ENCODE measurements at places on chromosomes 4 and X.

- DNase-seq, result no peak
These were observed 61.1 kb downstream of the CPEB2 start for GRCh38 chr4:15063341-15063740.

DNA sequence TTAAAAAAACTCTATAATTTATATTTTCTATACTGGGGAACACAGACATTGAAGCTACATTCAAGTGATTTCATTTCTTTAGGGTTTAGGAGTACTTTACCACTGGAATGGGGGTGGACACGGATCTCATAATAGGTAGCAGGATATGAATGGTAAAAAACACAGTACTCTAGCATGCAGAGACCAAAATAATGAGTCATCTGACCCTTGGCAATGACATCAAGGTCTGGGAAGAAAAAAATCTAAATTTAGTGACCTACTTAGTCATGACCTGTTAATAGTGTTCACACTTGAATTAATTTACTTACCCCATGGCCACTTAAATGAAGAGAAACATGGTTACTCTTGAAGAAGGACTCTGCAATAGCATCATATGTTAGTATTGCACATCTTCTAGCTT lies 187.9 kb downstream of the EPHA5 start:
- no peak for DNase-seq

DNA sequence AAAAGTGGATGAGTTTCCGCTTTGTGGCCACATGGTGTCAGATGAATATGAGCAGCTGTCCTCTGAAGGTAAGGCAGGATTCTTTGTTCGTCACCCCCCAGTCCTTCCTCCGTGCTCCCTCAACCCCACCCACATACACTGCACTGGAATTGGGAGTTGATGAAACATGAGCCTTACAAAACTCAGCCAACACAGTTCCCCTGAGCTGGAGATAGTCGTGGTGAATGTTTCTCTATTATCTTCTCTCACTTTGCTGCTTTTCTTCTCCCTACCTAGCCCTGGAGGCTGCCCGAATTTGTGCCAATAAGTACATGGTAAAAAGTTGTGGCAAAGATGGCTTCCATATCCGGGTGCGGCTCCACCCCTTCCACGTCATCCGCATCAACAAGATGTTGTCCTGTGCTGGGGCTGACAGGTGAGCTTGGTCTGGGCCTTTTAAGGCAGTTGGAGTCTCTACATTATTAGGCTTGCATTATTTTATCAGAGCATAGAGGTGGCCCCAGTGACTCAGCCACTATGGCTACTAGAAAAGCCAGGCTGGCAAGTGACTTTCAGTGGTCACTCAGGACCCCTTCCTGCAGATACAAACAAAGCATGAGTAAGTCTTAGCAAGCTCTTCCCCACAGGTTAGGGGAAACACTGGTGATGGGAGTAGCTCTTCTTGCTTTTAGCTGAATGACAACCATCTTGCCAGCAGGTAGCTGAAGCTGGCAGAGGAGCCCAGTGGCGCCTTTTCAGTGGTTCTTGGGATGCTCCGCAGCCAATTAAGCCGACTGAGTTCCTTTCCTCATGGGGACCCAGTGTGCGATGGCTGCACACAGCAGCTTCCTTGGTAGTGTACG lies 1.6 kb downstream of the RPL10 start:
- no peak for DNase-seq

GRCh38 chrX:39614680-39614998 lies 483.1 kb downstream of the BCOR start:
- no peak for DNase-seq

DNA sequence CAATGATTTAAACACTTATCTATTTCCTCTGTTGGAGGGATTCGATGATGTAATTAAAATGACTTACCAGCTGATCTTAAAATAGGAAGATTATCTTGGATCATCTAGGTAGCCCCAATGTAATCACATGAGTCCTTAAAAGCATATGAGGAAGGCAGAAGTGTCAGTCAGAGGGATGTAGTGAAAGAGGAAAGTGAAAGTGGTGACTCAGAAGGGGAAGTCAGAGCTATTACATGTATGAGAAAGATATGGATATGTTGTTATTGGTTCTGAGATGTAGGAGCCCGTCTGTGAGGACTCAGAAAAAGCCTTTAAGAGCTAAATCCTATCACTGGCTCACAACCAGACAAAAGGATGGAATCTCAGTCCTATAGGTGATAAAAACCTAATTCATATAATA lies 456.4 kb downstream of the DACH2 start:
- no peak for DNase-seq

DNA sequence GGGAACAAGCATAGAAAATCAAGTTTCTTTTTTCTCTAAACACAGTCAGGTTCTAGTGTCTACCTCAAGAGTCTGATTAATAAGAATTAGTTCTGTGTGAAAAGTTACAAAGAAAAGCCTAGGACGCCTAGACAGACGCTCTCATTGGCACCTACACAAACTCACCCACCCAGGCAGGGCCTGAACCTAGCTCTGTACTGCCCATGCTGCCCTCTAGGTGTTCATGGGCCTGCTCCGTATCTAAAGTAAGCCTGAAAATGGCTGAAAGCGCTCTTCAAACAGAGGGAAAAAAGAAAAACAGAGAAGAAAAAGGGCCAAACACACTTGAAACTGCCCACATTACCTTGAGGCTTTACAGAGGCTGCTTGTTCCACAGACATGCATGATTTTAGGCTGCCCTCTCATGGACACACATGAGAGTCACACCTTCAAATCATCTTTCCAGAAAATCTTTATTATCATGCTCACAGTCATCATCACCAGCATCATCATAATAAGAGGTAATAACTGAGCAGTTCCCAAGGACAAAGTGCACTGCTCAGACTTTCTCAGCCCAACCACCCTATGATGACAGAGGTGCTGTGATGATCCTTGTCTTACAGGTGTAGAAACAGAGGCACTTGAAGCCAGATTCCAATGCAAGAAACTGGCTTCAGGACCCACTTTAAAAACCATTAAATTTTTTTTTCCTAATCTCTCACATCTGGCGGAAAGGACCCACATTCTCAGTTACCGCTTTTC lies 49.6 kb downstream of the MAP7D2 start:
- no peak for DNase-seq

DNA sequence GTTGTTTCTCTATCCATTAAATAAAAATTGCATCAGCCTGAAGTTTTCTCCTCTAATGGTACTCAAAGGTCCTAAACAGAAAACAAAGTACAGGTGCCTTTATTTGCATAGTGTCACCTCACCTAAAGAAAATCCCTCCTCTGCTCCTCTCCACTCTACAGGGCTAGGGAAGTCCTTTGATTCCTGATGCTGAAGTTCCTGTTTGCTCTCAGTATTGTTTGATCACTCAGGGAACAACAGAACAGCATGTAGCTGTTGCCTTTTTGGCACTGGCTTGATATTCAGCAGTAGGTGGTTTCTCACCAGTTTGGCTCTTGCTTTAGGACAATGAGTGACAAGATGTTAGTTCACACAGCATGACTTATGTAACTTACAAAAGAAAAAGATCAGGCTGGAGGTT lies 156.2 kb upstream of the SLC7A11 start:
- no peak for DNase-seq

- no peak for DNase-seq
These were observed 167.2 kb downstream of the KDR start for GRCh38 chr4:54958236-54958635.

- DNase-seq, result no peak
These were observed 268.3 kb downstream of the PDHA2 start for GRCh38 chr4:96108146-96108545.

GRCh38 chr4:140100771-140101170 lies 53.2 kb downstream of the MAML3 start:
- no peak for DNase-seq

DNA sequence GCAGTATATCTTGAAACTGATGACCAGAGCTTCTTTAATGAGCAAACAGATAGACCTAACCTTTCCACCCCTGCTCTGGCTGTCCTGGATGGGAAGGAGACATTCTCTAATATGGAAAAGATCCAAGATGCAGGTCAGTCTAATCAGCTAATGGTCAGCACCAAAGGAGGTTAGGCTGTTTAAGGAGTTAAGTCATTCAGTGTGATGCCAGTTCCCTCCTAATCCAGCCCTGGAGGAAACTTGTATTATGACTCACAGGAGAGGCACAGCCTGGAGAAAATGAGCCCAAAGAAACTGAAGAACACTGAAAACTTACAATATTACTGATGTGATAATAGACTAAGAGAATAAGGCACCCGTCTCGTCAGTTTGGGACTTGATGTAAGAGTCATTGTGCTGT lies 323.0 kb downstream of the HNRNPD start:
- no peak for DNase-seq

GRCh38 chrX:7586126-7586525 lies 256.8 kb upstream of the VCX start:
- DNase-seq, result no peak

- DNase-seq, result peak; percentile 14
These were observed 311.2 kb upstream of the GATB start for GRCh38 chr4:152072001-152072485.

DNA sequence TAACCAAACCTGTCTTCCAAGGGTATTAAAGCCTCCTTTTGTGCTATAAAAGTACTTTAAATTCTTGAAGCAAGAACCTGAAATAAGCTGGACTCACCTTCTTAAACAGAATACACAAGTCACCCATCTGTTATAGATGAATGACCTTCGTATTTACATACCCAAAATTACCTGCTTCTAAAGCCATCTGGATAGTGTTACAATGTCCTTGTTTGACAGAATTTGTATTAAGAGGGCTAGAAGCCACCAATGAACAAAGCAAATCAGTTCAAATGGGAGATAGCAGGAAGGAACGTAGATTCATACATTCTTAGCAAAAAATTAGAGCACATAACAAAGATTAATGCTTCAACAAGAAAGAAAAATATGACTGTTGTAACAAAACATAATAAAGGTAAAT lies 33.7 kb upstream of the CCSER1 start:
- no peak for DNase-seq

- no peak for DNase-seq
These were observed 84.0 kb upstream of the ATP6AP2 start for GRCh38 chrX:40496728-40497127.

GRCh38 chr4:3877868-3878267 lies 111.7 kb downstream of the ADRA2C start:
- no peak for DNase-seq

- no peak for DNase-seq
These were observed 103.9 kb downstream of the PPA2 start for GRCh38 chr4:105369988-105370387.

DNA sequence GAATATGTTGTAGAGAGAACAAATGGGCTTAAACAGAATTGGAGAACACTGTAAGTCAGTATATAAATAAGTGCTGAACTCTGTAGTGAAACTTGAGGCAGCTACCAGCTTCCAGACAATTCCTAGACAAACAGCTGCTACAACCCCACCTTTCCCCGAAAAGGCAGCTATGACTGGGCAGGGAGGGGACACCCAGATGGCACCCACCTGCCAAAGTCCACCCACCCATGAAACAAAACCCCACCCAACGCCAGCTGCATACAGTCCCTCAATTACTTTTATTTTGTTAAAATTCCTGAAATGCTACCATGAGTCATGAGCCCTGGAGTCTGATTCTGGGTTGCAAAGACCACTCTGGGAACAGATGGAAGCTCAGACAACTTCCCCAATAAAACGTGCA lies 24.4 kb downstream of the RELL1 start:
- no peak for DNase-seq

DNA sequence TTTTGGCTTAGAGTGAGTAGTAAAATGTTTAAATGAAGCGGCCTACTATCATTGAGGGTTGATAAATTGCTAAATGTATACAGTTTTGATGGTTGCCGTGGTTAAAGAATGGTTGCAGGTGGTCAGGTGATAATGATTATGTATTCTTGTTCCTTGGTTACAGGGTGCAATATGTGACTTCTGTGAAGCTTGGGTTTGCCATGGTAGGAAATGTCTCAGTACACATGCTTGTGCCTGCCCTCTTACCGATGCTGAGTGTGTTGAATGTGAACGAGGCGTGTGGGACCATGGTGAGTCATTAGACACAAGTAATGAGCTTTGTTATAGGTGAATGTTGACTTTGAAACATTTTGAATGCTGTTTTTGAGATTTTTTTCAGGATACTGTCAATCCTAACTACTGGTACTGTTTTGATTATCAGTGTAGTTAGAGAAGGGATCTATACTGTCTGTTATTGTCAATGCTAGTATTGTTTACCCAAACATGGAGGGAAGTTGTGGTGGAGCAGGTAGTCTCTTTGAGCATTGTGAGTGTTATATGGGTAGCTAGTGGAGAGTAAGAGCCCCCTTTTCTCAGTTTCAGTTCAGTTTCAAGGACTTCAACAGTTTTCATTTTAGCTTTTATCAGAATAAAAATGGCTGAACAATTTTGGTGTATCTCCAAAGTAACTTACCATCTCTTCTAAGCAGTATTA lies 8.9 kb downstream of the ZNF330 start:
- DNase-seq, result no peak

DNA sequence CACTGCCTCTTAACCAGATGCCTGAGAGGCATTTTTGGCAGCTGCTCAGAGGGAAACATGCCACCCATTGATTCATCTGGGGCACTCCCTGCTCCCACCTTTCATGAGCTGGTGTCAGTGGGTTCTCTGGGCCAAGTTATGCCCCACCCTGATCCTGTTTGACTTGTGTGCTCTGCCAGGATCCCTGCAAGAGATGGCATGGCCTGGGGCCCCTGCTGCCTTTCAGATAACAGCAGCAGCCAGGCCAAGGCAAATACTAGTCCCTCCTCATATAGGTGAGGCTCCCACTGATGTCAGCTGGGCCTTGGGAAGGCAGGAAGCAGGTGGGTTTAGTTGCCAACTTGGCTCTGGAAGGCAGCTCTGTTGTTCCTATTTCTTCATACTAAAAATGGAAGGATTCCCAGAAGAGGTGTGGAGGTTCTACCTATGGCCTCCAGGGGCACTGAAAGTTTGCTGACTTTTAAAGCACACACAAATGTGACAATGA lies 192.9 kb upstream of the RBPJ start:
- no peak for DNase-seq

- no peak for DNase-seq
These were observed 50.5 kb upstream of the OGT start for GRCh38 chrX:71482228-71482958.

- DNase-seq, result no peak
These were observed 424.5 kb upstream of the PCDH7 start for GRCh38 chr4:30295652-30296051.

- DNase-seq, result no peak
These were observed 39.4 kb downstream of the PDE5A start for GRCh38 chr4:119589165-119589564.
